ENCODE measurements at places on chromosomes 4 and X. TPM values are rescaled to one million over a fixed set of nuclear protein-coding genes. Genes with fewer than 3 reads are reported as not detected.

DNA sequence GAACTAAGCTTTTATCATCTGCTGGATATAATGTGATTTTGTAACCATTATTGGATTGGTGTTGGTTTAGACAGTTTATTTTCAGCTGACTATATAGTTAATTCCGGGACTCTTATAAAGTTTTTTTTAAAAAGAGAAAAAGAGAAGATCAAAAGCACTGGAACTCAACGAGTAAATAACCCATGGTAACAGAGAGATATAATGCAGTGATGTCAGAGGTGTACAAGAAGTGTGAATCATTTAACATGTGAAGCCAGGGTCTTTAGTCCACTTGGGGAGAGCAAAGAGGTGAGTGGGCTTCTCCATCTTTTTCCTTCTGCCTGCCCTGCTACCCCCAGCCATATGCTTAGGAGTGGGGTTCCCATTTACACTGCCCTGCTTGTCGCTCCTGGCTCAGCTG lies 3.2 kb downstream of the TMEM165 start:
- DNase-seq, result no peak

Gene AKAP14
- not detected for total RNA-seq

DNA sequence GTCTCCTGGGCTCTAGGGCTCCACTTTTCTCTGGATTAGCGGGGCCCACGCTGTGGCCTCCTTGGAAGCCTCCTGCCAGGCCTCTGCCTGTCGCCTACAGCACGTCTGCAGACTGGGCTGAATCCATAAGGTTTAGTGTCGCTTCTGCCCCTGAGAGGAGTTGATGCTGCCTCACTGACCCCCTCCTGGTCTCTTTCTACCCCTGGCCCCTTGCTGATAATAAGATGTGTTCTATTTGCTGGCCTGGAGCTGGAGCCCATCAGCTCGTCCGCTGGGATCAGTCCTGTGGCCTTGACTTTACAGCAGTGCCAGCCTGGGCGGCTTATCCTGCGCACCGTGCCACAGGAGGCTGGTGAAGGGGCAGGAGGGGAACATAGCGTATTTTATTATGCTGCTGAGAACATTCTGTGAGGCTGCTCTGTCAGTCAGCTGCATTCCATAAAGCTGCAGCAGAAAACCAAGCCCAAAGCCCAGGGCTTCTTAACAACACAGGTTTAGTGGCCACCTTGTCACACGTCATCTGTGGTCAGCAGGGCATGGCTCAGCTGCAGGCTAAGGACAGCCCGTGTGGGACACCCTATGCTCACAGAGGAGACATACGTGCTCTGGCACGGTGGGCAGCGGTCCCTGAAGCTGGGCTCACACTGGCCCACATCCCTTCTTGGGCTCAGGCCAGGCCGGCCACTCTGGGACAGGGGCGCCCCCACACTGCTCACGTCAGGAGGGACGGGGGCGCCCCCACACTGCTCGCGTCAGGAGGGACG lies 29.3 kb upstream of the HGFAC start:
- DNase-seq, result no peak

Gene CTAG1B
- not detected for total RNA-seq

Gene IL1RAPL2
- 0.03 TPM for total RNA-seq

GRCh38 chrX:47191331-47191730 lies 2.3 kb upstream of the UBA1 start:
- DNase-seq, result no peak

- DNase-seq, result no peak
These were observed 353.9 kb downstream of the GPAT3 start for GRCh38 chr4:83889802-83890201.

DNA sequence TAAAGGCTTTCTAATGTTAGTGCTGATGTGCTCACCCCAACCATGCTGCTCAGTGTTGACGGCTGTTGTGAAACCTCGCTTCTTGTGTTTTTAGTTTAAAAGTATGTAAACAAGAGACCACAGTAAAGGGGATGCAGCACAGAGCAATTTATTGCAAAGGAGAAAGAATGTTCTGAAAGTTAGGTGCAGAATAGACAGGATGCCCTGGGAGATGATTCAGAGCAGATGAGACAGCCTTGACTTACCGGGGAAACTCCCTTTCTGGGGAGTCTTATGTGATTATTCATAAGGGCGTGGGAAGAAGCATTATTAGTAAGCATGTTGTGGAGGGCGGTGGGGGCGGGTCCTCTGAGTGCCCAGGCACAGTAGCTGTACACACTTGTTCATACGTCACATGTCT lies 47.7 kb downstream of the EVC start:
- peak; percentile 84 for DNase-seq

- DNase-seq, result peak; percentile 52
These were observed 394.6 kb upstream of the FGF13 start for GRCh38 chrX:139106069-139106468.

Gene TLR1
- total RNA-seq, result 3.2 TPM

GRCh38 chr4:87188048-87188447 lies 32.4 kb downstream of the KLHL8 start:
- peak; percentile 20 for DNase-seq

DNA sequence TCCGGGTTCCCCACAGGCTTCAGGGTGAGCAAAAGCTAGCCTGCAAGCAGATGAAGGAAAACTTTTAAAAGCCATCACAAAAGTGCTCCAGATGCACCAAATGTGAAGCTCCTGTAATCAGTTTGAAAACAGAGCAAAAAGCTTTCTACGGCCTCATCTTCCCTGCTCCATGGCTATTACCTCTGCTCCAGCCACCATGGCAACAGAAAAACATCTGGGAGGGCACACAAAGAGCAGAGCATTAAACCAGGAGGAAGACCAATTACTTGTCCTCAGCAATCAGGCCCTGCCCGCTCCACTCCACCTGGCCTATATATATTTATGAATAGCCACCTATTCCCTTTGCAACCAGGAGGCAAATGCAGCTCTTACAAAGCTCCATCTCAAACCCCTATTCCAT lies 33.6 kb downstream of the TMEM154 start:
- no peak for DNase-seq

GRCh38 chr4:81522711-81523110 lies 51.0 kb upstream of the RASGEF1B start:
- DNase-seq, result no peak

Gene WAS
- total RNA-seq, result 0.19 TPM

Gene CFAP99
- total RNA-seq, result not detected

GRCh38 chr4:110454441-110454840 lies 21.5 kb upstream of the ENPEP start:
- DNase-seq, result no peak

GRCh38 chrX:149643496-149643895 lies 11.9 kb upstream of the TMEM185A start:
- DNase-seq, result no peak

Gene TMEM31
- not detected for total RNA-seq

Gene NPFFR2
- not detected for total RNA-seq

Gene BMPR1B
- total RNA-seq, result 9.8 TPM

DNA sequence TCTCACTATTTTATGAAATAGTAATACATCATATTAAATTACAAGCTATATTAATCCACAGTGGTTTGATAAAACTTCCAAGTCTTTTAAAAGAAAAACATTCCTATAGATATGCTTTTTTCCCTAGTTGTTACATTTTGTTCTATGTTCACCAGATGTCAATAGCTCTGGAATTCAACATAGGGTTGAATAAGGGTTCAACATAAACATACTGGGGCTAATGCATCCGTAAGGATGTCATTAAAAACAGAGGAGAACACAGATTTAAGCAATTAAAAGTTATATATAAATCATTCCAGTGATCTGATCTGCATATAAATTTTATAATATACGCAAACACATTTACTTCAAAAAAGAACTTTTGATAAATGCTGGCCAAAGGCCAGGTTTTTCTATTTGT lies 32.5 kb downstream of the SULT1B1 start:
- no peak for DNase-seq

Gene FGD1
- total RNA-seq, result 7.8 TPM

DNA sequence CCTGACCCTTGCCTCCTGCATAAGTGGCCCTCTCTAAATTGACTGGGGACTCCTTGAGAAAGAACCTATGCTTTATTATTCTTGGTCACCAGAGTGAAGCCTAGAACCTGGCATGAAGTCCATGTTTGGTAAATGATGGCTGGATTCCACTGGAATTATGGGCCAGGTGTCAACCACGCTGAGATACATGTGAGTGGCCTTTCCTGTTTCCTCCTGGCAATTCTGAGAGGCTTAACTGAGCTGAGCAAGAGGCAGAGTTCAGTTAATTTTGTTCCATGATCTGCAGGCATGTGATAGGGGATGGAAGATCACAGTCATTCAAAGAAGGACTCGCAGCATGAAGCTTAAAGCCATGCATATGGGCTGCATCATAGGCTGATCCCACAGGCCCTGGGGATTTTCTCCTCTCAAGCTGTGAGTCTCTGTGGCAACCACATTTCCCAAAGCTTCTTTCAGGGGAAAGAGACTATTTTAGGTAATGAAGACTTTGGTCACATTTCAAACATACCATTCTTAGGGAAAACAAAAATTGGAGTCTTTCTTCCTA lies 69.4 kb upstream of the CLNK start:
- DNase-seq, result no peak

- DNase-seq, result no peak
These were observed 37.8 kb downstream of the PPM1K start for GRCh38 chr4:88246600-88246999.

DNA sequence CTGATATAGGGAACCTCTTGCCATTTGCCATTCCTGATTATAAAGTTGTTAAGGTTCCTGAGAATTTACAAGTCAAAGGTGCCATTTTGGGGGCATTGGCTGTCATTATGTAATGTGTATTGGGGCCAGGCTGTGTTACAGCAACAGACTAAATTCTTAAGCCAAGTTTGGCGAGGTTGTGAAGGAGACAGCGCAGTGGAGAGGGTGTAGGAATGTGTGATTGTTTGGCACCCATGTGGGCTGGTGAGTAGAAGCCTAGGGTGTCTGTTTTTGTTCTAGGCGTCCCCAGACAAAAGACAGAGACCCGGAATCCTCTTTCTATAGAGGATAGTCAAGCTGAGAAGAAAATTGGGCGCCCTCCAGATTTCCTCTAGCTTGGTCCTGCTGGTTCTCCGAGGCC lies 2535.3 kb downstream of the PCDH7 start:
- no peak for DNase-seq

GRCh38 chr4:186725469-186726425 lies 2.1 kb upstream of the FAT1 start:
- DNase-seq, result peak; percentile 86

DNA sequence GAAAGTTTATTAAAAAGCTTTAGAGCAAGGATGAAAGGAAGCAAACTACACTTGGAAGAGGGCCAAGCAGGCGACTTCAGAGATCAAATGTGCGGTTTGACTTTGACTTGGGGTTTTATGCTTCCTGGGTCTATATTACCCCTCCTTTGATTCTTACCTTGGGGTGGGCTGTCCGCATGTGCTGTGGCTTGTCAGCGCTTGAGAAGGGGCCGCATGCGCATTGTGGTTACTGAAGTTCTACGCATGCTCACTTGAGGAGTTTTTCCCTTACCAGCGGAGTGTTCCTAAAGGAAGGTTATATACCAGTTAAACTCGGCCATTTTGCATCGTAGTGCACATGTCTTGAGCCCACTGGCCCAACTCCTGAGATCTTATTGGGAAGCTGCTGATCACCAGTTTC lies 9.9 kb downstream of the ZNF157 start:
- DNase-seq, result no peak

DNA sequence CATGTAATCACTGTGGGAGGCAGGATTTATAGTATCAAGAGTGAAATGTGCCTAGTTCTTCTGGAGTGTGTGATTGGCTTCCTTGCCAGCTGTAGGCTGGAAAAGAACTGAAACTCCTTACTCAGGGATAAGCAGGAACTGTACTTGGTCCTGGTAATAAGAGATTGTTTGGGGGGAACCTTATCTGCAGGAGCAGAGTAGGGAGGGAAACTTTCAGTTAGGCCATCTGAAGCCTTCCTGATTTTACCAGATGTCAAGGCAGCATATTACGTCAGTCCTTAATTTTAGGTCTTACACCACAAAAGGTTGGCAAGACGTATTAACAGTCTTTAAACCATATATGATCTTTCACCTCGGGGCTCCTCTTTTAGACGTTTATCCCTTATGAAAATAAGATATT lies 231.5 kb upstream of the FMR1 start:
- no peak for DNase-seq

GRCh38 chr4:106530821-106531220 lies 162.2 kb upstream of the GIMD1 start:
- DNase-seq, result no peak

Gene ENPEP
- 1.4 TPM for total RNA-seq

Gene GPR50
- total RNA-seq, result not detected

Gene ARHGAP4
- 12.8 TPM for total RNA-seq

DNA sequence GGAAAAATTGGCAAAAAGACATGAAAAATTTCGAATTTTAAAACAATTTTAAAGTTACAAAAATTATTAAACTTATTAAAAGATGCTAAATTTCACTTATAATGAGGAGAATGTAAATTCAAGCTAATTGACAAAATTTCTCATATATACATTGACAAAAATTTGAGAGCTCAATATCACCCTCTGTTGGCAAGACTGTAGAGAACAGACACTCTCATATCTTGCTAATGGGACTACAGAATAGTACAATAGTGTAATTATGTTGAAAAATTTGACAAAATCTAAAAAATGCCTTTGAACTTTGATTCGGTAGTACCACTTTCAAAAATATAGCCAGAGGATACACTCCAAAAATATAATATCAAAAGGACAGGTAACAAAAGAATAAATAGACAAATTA lies 29.8 kb downstream of the DCAF8L2 start:
- DNase-seq, result no peak

DNA sequence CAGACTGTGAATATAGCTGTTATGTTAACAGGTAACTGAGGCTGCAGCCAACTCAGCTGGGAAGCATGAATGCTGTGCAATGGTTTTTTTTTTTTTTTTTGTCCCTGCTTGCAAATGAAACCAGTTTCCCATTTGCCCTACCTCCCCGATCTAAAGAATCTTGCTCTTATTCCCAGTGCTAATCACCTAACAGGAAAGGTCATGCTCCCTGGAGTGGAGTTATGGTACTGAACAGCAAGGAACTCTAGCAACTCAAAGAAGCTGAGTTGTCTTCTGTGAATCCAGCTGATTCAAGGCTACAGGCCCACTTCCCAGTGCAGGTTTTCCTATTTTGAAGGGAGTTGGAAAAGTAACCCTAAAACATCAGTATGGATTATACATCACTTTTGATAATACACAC lies 52.1 kb downstream of the HTR2C start:
- no peak for DNase-seq

Gene PABPC1L2B
- not detected for total RNA-seq

Gene CXCL11
- total RNA-seq, result not detected

Gene GNL3L
- 40.1 TPM for total RNA-seq

Gene FHIP1A
- total RNA-seq, result 1.2 TPM

GRCh38 chr4:93658443-93658842 lies 170.1 kb upstream of the ATOH1 start:
- DNase-seq, result no peak

GRCh38 chr4:86019906-86020305 lies 339.9 kb downstream of the MAPK10 start:
- DNase-seq, result no peak

Gene SLC34A2
- total RNA-seq, result not detected

Gene PTCHD1
- 0.03 TPM for total RNA-seq

Measured in myocyte (in vitro differentiated cells).